ENCODE measurements at places on chromosomes 1 and 21.

DNA sequence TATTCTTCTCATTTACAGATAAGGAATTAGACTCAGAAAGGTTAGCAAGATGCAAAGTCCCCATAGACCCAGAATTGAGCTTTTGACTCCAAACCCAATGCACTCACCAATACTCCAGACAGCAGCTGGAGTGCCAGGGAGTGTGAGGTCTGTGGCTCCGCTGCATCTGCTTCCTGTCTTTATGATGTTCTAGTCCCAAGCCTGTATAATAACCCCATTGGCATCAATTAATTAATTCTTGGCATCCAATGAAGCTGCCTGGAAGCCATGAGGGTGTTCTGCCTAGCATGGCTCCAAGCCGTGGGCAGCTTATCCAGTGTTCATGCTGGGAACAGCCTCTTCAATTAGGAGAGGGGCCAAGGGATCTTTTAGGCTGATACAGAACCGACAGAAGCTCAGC, 188.7 kb downstream of the GIPC2 start:
- no peak for DNase-seq

GRCh38 chr1:93845538-93846205, 33.3 kb downstream of the DNTTIP2 start:
- DNase-seq: no peak

DNA sequence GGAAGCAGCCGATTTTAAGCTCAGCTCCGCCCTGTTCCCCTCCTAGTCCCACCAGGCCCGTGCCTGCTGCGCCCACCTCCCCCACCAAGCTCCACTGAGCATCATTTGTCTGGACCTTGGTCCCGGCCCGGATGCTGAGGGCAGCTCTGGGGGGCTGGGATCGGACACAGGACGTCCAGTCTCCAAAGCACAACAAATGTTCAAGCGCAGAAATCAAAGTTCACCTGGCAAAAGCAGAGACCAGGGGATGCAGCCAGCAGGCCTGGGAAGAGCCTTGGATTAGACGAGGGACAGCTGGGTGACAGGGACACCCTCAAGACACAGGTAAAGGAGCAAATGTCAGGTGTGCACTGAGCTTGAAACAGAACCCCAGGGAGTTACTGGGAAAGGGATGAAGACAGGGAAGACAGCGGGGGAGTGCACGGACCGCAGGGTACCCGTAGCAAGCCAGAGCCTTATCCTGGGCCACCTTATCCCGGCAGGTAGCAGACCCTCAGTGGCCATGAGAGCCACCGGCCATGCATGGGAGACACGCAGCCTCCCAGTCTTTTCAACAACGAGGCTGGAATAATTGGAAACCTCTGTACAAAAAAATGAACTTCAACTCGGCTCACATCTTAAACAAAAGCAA, 22.2 kb upstream of the TMEM52 start:
- no peak for DNase-seq

DNA sequence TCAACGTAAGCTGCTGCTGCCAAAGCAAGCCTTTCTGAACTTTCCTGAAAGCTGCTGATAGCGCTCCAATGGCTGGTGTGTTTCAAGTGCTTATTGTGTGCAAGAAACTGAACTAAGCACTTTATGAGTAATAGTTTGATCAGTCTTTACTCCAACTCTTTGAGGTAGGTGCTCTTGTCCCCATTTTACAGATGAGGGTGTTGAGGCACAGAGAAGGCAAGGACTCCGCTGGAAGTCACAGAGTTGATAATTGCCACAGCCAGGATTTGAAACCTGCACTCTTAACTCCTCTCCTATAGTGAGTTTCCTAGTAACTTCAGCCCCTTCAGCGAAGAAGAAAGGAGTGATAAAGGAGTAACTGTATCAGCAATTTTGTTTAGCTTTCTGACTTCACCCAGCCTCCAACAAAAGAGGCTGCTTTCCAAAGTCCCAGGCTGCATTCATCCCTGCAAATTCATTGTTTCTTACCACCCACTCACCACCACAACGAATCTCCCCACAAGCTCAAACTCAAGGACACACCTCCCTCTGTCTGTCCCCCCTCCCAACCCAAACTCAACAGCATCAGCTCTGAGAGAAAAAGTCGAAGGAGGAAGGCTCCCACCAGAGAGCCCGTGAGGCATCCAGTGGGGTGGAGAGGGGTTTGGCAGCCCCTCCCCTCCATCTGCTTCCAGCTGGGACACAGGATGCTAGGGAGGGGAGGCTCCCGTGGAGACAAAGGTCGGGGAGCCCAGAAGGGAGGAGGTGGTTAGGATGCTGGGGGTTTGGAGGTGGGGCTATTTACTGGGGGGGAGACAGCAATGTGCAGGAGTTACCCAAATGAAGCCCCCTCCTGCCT, 139.6 kb downstream of the NAV1 start:
- DNase-seq: no peak

DNA sequence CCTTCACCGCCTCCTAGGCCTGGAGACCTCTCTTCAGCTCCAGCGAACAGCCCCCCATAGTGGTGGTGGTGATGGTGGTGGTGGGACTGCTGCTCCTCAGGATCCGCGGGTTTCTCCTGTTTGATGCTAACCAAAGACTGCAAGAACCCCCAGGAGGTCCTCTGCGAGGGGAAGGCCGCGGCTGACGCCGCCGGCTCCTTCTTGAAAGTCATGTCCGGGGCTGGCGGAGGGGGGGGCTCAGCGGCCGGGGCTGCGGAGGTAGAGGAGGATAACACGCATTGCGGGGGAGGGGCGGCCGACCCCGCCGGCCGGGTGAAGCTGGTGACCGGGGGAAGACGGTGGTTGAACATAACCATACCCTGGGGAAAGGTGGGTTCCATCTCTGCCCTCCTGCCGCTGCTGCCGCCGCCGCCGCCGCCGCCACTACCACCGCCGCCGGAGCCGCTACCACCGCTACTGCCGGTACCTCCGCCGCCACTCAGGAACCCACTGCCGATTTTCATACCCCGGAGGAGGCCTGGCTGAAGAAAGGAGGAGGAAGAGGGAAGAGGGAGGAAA, 554 bp downstream of the ZNF281 start:
- peak; percentile 29 for DNase-seq

GRCh38 chr1:212638492-212639151, 30.1 kb downstream of the ATF3 start:
- DNase-seq: no peak

DNA sequence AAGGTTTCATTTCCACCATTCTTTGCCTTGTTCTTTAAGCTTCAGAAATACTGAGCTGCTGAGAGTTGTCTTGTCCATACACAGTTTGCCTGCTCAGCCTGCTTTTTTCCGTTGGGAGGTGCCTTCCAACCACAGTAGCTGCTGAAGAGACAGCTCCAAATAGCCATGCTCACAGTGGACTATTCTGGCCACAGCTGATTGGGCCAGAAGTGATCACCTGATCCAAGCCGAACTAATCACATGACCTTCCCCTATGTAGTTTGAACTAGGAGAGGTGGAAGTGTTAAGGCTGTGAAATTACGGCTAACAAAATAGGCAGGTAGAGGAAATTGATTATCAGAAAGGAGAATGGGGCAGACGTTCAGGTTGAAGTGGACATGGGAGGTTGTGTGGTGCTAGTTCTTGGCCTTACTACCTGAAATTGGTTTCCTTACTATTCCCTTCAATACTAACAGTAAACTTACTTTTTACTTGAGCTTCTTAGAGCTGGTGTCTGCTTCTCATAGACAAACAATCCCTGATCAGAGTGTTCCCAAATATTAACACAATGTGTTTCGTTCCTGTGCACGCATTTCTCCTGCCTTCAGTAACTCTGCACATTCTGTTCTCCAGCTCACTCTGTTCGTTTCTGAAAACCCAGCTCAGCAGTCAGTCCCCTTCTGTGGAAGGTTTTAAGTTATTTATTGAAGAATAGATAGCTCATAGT, 136.1 kb downstream of the RWDD3 start:
- DNase-seq: no peak

DNA sequence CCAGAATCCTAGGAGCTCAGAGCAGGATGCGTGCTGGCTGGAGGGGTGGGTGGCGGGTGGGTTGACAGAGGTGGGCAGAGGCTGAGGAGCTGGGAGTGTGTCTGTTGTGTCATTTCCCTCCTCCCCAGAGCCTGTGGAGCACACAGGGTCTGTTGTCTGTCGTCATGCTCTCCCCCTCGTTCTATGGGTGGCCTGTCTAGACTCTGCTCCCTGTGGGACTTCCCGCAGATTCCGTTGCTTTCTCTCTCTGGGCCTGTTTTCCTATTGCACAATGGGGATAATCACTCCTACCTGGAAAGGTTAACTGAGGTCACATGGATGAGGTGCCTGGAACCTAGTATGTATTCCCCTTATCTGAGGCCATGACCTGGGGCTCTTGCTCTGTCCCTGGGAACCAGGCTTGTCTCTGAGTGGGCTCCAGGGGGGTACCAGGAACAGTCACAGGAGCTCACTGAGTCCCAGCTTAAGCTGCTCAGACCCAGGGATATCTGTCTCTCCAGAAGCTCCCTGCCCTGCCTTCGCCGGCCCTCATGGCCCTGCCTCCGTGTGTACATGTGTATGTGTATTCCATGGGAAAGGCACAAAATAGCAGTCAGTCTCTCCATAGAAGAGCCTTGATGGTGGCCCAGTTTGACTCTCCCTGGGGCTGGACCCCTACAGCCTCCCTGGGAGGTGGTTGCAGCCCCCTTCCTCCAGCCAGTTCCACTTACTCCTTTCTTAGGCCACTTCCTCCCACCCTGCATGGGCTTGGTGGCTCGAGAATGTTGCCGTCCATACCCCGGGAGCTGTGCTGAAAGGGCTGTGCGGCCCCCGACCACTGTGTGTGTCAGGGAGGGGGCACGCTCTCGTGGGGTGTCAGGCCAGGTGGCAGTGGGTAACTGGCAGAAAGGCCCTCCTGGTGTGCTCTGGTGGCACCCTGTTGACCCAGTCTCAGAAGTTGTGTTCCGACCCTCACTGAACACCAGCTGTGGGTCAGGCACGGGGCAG, 17.9 kb downstream of the PTPRF start:
- DNase-seq: no peak

DNA sequence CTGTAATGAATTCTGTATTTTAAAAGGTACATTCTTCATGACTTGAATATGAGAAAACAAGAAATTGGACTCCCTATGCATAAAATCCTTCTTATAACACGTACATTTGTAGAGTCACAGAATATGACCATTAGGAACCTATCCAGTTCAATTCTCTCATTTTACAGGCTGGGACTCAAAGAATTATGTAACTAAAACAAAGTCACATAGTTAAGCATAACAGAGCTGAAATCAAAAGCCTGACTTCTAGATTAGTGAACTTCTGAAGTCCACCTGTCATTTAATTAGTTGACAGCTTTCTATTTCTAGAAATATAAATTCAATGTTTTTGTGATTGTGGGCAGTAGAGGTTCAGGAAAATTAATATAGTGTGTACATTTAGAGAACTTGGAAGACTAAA, 20.3 kb upstream of the TTLL7 start:
- no peak for DNase-seq

GRCh38 chr1:15886611-15887167, 39.2 kb downstream of the SPEN start:
- no peak for DNase-seq

GRCh38 chr1:205365945-205366463, 9.3 kb upstream of the KLHDC8A start:
- DNase-seq: no peak

- DNase-seq: no peak
These were observed 8.6 kb downstream of the FHAD1 start for GRCh38 chr1:15255582-15256149.

DNA sequence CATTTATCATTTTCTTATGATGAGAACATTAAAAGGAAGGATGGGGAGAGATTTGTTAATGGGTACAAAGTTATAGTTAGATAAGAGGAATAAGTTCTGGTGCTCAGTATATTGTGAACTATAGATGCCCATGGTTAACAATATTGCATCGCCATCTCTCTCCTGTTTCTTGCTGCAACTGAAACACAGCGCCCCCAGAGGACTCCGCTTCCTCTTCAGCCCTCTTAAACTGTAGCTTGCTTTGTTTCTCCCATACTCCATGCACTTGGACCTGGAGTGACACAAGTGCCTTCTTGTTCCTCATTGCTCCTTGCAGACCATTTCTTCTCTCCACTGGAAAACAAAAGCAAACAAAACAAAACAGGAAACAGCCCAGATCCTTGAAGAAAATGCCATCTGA, 70.1 kb upstream of the NTPCR start:
- no peak for DNase-seq

DNA sequence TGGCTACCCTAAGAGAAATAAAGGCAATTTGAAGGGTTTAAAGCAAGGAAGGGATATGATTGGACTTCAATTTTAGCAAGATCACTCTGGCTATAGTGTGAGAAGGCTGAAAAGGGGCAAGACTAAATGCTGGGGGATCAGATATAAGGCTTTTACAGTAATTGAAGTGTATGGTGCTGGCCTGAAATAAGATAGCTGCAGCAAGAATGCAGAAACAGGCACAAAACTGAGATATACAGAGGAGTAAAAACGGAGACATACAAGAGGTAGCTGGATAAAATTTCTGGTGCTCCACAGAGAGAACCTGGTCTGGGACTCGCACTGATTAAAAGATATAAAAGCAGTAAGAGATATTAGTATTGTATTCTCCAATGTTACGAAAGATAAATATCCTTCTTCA, 92.0 kb downstream of the DENND1B start:
- no peak for DNase-seq

- DNase-seq: no peak
These were observed 24.4 kb downstream of the VASH2 start for GRCh38 chr1:212974711-212975110.

GRCh38 chr1:21042929-21043605, 133.6 kb downstream of the EIF4G3 start:
- DNase-seq: no peak

- DNase-seq: no peak
These were observed 16.5 kb downstream of the TLCD4 start for GRCh38 chr1:95133687-95134086.

- no peak for DNase-seq
These were observed 69.4 kb downstream of the C4BPA start for GRCh38 chr1:207173396-207173795.

GRCh38 chr21:29193072-29193471, 62.6 kb downstream of the MAP3K7CL start:
- DNase-seq: no peak

DNA sequence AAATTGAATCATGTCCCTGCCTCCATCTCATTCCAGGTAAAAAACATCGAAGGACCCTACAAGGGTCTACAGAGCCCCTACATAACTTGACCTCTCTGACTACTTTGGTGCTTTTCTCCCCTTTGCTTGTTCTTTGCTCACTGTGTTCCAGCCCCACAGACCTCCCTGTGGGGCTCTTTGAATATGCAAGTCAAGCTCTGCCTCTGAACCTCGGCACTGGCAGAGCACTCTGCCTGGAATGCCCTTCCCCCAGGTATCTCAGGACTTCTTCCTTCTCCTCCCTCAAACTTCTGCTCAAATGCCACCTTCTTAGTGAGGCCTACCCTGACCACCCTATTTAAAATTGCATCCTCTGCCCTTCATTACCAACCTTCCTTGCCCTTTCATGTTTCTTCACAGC, 87.8 kb upstream of the CD34 start:
- no peak for DNase-seq

- no peak for DNase-seq
These were observed 44.4 kb upstream of the ANGPTL7 start for GRCh38 chr1:11144570-11145256.
